CD8-positive, alpha-beta T cell (primary cell): ENCODE measurements at places on chromosomes 5 and 9.
A peak's percentile ranks its signal among the peaks of the same experiment; 100 is the strongest.

- no peak for DNase-seq
Observed at GRCh38 chr9:105928416-105928815, 234.1 kb downstream of the TMEM38B start.

DNA sequence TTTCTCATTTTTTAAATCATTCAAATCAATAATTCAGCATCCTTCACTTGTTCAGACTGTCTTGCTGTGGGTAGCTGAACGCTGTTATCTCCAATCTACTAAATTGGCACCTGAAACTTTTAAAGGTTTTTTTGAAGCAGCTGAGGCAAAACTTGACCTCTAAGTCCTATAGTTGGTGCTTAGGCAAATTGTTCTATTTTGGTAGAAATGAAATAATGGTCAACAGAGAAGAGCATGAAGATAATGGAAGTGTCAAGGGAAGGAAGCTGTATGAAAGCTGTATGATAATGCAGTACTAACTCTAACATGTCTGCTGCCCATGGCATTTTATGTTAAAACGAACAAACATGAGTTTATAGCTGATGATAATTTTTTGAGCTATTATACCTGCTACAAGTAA is 138.0 kb downstream of the GDNF start:
- DNase-seq, result no peak

GRCh38 chr5:120509053-120509452 is 45.0 kb downstream of the PRR16 start:
- no peak for DNase-seq

- DNase-seq, result no peak
Observed at GRCh38 chr5:66652818-66653217, 56.6 kb downstream of the MAST4 start.

DNA sequence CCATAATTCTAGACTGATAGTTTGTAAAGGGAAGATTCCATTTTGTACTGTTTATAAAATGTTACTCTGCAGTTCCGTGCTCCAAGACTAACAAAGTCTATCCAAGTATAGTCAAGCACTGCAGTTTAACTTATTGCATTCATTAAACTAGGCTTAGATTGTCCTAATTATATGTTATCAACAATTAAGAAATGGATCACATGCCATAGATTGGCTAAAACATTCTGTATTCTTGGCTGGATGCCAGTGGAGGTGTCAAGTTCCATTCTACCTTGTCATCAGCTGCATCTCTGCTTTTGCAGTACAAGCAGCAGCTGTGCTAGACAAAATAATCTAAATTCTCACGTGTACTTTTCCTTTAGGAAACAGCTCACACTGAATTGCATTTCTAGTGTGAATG is 69.4 kb upstream of the MEF2C start:
- DNase-seq, result no peak

DNA sequence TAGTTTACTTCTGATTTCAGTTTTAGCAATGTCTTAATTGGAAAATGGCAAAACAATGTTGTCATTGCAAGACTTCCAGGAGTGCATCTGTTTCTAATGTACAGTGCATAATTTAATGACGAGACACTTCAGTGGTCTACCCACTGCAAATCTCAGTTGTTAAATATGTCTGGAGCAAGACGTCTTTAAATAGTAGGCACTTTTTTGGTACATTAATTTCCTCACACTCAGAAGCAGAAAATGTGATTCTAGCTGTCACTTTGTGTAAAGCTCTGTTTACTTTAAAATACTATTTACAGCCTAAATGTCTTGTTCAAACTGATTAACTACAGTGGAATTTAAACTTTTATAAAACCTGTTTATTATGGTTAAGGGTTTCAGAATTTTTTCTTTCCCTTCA is 815.5 kb downstream of the TLE1 start:
- no peak for DNase-seq

GRCh38 chr5:151095341-151096000 is 14.6 kb upstream of the TNIP1 start:
- DNase-seq, result no peak

GRCh38 chr9:73866451-73866850 is 630.7 kb upstream of the RORB start:
- DNase-seq, result no peak

DNA sequence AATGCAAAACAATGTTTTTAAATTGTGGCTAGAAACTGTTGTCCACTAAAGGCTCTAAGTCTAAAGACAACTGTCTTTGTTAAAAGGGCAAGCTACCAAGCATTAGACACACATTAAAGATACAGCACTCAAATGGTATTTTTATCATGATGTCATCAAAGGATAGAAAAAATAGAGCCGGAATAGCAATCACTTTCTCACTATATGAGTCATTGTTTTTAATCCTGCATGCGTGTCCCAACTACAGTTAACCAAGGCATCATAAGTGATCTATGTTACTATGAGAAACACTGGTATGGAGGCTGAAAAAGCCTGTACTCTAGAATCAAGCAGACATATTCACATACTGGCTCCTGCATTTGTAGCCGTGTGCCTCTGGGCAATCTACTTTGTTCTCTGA is 1.9 kb upstream of the PJA2 start:
- DNase-seq, result peak; percentile 45

DNA sequence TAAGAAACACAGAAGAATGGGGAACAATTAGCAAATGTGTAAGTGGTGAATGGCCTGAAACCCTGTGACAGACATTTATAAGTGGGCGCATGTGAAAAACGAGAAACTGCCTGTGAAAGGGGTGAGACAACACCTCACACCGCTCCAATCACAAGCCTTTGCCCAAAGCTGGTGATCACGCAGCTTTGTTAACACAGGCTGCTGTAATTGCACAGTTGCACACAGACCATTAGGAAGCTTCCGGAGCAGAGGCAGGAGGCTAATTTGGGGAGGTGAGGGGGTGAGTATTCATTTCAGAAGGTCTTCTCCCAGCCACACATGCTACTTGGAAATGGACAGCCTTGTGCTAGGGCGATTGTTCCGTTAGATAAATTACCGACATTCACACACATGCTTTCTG is 294.0 kb downstream of the MED10 start:
- DNase-seq, result no peak

- DNase-seq, result no peak
Observed at GRCh38 chr9:6876195-6876894, 118.6 kb downstream of the KDM4C start.

- DNase-seq, result no peak
Observed at GRCh38 chr5:154683101-154683880, 71.9 kb upstream of the LARP1 start.

DNA sequence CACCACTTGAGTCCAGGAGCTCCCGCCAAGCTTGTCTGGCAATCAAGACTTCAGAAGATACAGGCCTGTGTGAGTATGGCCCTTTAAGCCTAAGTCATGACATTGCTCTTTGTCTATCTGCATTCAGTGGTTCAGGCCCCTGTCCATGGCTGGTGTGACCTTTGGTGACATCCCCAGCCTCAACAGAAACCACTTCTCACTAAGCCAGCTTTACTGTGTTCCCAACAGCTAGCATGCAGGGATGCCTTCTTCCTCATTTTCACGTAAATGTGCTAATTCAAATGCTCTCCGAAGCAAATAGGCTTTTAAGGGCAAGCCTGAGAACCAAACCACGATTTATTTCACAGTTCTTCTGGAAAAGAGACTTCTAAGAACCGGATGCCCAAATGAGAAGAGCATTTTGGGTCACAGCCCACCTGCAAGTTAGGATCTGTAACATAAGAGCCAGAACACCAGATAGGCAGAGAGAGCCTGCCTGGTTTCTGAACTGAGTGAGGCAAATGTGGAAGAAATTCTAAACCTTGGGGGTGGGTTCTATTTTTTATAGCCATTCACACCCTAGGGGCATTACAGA is 14.9 kb downstream of the CD180 start:
- DNase-seq, result no peak

DNA sequence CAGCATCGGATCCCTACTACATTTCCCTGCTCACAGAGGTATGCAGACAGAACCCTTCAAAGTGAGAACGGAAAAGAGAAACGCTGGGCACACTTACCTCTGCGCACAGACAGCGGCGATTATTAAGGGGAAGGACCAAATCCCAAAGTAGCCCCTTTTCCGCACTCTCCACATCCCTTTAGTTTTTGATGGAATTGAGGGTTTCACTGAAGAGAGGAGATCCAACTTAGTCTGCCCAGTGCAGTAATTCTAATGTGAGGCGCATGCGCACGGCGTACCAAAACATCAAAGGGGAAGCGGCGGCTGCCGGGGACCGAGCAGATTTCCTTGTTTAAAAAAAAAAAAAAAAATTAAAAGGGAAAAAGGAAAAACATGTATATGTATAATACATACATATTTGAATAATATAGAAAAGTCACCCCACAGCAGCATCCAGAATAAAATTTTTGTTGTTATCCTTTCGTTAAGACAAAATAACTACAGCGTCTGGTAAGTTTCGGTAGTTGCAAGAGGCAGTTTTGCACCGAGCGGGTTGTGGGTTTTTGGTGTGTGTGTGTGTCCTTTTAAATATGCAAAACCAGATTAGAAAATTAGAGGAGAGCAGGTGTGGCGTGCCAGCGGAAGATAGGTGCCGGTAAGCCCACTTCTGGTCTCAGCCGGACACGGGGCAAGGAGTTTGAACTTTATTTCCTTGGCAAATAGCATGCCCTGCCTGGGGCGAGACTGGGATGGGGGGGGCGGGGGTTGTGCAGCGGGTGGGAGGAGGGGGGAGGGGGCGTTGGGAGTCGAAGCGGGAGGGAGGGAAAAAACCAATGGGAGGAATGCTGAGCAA is at the start of gene GABRB2:
Gene GABRB2, minus strand, starts transcription at position 256 of the 832 bp plus-strand sequence. Its CDS starts 82 bp downstream, at position 174.
- no peak for DNase-seq

GRCh38 chr9:132192728-132193127 is 30.9 kb downstream of the NTNG2 start:
- DNase-seq, result no peak

DNA sequence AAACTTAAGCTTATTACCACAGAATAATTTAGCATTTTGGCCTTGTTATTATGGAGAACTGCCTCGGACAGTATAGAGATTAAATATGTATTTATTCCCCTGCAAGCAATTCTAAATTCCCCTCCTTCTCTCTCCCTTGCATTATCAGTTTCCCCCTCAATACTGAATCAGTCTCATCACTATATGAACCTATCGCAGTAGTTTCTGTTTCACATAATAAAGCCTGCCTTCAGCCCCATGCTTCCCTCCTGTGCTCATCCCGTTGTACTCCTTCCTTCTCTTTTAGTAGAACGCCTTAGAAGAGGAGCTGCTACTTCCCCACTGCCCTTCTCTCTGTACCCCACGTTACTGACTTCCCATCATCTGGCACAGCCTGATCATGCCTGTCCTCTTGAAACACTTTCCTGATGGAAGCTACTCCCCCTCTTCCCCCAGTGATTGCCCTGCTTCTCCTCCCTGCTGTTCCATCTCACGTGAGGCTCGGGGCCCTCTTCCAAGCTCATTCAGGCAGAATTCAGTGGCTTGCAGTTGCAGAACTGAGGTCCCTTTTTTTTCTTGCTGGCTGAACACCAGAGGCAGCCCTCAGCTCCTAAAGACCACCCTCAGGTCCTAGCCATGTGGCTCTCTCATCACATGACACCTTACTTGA is 93.4 kb downstream of the PPIC start:
- no peak for DNase-seq

- no peak for DNase-seq
Observed at GRCh38 chr9:35930989-35931388, 21.7 kb downstream of the SPAAR start.

DNA sequence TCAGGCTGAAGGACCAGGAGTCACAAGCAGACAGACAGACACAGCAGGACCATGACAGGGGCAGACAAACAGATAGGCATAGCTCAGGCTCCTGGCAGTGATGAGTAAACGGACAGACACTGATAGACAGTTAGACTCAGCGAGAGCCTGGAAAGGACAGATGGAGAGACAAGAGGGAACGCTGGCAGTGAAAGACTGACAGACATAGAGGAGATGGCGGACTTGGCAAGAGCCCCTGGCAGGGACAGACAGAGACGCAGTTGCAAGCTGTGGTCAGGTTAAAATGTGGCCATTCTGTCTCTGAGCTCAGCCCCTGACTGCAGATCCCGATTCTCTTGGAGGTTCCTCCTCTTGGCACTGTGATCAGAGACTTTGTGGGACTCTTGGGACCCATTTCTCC is 13.6 kb downstream of the CSF2 start:
- DNase-seq, result no peak

- DNase-seq, result no peak
Observed at GRCh38 chr9:133050781-133051180, 11.0 kb upstream of the CEL start.

DNA sequence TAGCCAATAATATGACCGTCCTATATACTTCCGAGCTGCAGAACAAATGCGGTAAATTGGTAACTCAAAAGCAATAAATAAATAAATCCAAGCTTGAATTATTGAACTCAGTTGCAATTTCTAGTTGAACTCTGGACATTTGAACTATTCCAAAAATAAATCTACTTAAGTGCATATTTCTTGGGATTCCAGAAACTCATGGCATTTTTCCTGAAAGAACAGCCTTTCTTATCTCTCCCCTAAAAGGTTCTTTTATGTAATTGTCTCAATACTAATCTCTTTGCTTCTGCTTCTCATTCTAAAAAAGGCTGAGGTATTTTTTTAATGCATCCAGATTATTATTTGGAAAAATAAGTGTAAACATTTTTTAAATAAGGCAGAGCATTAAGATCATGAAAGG is 131.7 kb downstream of the TRPM6 start:
- no peak for DNase-seq

- peak; percentile 49 for DNase-seq
Observed at GRCh38 chr5:50666261-50667022, at the start of gene PARP8. PARP8 (plus strand) TSS chr5:50666637; CDS start chr5:50667096, 459 bp downstream.

- DNase-seq, result no peak
Observed at GRCh38 chr9:134753191-134753590, 111.6 kb downstream of the COL5A1 start.

GRCh38 chr5:105868038-105868780 is 1802.5 kb downstream of the EFNA5 start:
- DNase-seq, result no peak

GRCh38 chr5:165057145-165057544 is 1551.7 kb downstream of the MAT2B start:
- no peak for DNase-seq

DNA sequence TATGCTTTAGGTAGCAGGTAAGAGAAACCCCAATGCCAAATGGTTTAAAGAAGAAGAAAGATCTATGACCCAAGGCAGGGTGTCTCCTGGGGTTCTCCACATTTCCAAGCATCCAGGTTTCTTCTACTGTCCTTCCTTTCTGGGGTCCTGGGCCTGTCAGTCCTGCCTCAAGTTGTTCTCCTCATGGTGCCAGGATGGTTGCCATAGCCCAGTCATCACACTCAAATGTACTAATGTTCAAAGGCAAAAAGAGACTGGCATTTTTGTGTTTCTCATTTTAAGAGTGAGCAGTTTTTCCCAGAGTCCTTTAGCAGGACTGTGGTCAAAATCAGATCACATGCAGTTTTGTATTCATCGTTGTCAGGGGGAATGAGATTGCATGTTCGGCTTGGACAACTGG is 59.9 kb upstream of the BOD1 start:
- DNase-seq, result no peak

DNA sequence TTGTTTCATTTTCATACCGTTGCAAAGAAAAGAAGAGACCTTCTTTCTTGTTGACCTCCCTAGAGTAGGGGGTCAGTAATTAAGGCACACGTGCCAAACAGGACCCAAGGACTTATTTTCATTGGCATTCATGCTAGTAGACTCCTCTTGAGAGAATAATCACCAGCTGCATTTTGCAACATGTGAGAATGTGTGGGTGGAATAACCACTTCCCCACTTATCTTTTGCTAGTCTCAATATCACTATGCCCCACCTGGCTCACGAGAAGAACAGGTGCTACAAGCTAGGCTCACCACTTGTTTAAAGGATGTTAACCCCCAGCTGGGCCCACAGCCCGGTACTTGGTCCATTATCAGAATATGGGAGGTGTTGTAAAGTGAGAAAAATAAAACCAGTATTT is 460.7 kb upstream of the MEF2C start:
- no peak for DNase-seq

- peak; percentile 50 for DNase-seq
Observed at GRCh38 chr5:144189800-144190429, 19.2 kb downstream of the KCTD16 start.
